ENCODE measurements at places on chromosomes 5 and 9.

GRCh38 chr5:132394667-132395259 is 25.3 kb downstream of the SLC22A5 start:
- DNase-seq = no peak

GRCh38 chr5:58717303-58718007 is 134.6 kb downstream of the RAB3C start:
- DNase-seq = no peak

DNA sequence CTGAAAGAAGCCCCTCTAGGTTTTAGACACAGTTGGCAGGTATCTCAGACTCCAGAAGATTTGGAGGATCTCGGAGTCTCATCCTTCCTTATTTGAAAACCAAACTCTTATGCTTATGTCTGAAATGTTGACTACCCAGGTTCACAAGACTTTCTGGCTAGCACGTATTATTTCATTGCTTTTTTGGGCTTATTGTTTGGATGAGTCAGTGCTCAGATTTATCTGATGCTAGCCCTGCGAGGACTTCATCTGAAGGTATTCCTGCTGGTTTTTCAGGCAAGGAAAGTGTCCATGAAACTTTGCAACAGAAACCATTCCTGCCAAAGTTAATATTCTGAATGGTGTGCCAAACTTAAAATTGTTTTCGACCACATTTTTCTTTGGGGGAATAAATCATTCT is 8.5 kb downstream of the OSTF1 start:
- DNase-seq = no peak

GRCh38 chr5:177291735-177292134 is 11.8 kb downstream of the RAB24 start:
- DNase-seq = no peak

DNA sequence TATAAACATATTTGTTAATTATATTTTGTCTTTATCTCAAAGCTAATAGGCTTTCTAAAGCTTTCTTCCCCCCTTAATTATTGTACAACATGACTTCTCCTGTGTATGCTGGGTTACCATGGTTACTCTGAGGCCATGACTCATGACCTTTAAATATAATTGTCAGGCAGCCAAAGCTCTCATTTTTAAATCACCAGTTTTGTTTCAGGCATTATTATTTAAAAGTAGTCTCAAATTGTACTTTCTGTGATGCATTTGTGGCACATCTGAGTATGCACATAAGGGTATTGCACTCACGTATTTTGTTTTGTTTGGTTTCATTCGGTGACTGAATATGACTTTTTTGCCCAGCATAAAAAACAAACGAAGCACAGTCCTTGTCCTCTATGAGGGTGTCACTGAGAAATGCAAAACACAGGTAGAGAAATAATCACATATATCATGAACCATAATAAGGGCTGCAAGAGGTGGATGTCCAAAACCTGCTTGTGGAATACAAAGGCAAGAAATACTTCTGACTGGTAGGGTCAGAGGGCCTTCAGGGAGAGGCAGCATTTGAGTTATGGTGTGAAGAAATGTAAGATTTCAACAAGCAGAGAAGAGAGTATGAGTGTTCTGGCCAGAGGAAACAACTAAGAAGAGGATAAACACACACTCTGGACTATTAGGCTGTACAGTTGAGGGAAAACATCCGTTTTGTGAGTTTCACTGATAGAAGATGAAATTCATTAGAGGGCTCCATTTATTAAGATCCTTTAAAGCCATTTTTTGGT is 2.1 kb downstream of the CCDC192 start:
- no peak for DNase-seq

- DNase-seq = no peak
These were observed 59.5 kb upstream of the TARS1 start for GRCh38 chr5:33381243-33381642.

- no peak for DNase-seq
These were observed 28.0 kb upstream of the NFIL3 start for GRCh38 chr9:91451431-91452270.

DNA sequence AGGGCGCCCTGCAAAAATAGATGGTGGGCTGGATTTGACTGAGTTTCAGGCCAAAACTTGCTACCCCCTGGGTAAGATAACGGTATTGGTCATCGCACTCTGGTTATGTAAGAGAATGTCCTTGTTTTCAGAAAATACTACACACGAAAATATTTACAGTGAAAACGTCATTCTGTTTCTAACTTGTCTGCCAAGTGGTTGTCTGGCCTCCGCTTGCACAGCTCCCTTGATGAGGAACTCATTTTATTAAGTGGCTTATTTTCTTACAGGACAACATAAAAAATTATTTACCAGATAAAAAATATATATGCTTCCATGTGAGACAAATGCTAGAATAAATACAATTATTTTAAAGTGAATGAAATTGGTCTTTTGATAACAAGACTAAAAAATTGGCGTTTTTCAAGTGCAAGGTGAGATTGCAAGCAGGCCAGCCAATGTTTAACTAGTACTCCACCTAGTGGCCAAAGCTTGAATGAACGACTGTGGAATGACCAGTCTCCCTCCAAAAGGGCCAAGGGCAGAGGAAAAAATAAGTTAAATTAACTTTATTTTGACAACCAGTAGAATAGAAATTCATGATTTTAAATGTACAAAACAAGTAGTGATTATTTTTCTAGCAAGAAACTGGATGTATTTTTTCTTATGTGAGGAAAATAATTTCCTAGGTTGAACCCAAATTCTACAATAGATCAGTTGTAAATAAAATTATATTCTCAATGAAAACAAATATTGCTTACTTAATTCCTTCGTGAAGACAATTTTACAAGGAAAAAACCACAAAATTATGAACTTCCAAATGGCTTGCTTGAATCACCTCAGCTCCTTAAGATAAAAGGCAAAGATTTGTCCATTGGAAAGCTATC is 93.2 kb downstream of the ZFAND5 start:
- DNase-seq = peak; percentile 9

DNA sequence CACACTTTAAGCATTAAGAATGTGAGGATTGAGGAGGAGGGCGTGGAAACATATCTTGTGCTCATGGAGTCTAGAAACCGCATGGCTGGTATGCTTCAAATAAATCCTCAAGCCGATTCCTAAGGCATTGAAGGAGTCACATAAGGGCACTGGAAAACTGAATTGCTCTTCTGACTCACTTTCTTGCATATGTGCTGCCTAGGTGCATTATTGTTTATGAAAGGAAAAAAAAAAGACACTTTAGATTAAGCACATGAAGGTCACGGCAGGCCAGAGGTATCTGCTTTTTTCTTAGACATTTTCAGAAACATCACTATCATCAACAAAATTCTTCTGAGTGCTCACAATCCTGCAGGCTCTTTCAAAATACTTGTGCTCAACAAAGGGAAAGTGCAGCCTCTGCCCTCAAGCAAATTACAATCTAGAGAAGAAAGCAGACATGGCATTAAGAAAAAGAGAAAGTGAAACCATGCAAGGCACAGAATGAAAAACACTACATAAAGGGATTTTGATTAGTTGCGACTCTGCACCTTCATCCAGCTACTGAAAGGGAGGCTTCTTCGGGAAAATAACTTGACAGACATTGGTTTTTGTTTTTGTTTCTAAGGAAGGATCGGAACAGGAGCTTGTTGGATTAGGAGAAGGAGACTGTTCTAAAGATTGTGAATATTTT is 2117.6 kb downstream of the MAT2B start:
- DNase-seq = no peak

GRCh38 chr9:131027048-131027871 is 18.3 kb downstream of the LAMC3 start:
- DNase-seq = no peak

- no peak for DNase-seq
These were observed 31.5 kb downstream of the VAV2 start for GRCh38 chr9:133960568-133961129.

DNA sequence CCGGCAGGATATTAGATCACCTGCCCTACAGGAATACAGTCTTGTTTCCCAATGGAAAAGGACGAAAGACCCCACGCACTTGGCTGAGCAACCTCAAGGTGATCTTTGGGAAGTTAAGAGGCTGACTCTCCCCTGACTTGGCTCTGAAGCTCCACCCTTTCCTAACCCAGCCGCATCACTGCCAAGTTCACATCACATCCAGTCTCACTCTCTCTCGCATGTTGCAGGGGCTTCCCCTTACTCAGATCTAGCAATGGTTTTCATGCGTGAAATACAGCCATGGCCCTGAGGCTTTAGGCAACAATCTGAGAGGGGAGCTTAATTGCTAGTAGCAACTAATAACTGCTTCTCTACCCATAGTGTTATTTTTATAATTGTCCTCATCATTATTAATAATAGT is 211.6 kb downstream of the DOCK8 start:
- no peak for DNase-seq

DNA sequence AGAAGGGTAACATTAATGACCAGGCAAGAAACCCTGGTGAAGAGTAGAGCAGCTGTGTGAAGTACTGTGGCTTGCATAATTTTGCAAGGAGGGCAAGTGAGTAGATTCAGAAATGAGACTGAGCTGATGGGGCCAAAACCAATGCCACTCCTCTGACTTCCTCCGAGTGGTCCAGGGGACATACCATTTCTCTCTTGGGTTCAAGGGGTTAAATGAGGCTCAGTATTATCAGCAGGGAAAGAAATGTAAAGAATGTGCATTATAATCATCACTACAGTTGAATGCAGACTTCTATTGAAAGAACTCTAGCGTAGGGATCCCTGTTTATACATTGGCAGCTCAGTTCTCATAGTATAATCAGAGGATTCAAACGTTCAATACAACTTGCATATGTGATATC is 9.9 kb downstream of the POLR3G start:
- no peak for DNase-seq

DNA sequence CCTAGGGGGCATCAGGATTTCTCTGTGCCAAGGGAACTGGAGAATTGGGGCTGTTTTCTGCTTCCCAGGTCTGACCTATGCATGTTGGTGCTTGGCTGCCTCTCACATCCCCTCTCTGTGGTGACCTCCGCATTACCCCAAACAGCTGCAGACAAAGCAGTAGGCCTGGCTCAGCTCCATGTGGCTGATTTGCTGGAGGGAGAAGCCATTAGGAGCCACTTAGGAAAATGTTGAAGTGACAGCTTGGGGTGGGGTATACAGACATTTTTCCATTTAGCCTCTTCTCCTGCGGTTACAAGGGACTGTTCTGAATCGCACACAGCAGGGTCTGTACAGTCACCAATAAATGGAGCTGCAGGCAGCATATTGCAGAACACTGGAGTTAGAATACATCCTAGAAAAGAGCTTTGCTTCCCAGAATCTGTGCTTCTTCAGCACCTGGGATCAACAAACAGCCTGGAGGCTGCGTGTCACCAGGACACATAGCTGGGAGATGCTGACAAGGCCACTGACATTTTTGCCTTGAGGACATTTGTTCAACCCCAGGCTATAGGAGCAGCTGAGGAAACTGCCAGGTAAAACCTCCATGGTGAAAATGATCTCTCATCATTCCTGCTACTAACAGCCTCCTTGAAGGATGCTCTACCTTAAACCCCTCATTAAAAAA is 335.3 kb downstream of the DIRAS2 start:
- no peak for DNase-seq

DNA sequence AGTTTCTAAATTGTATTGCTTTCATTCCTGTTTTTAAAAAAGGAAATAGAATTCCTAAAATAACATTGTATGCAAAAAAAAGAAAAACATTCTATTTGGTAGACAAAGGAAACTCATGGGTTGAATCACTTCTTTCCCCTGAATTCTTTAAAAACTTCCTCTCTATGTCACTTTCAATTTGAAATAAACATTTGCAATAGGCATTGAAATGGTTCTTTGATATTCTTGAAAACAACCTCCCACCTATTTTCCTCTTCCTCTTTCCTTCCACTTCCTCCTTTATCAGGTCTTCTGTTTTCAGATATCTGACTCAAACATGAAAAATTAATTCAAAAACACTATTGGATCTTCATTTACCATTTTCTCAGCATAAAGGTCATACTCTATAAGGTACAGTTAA is 442.0 kb upstream of the MEF2C start:
- DNase-seq = no peak

DNA sequence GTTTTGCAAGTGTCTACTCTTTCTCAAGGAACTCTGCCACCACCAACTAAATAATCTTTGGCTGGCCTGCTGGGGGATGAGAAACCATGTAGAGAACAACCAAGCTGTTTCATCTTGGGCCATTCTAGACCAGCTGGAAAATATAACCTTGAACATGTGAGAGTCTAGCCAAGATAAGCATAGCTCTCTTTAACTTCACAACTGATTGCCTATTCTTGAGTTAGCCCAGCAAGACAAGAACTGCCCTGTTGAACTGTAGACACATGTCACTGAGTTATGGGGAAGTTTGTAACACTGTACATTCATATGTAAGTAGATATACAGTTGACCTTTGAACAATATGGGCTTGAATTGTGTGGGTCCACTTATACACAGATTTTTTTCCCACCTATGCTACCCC is 44.4 kb downstream of the NUP155 start:
- DNase-seq = no peak

DNA sequence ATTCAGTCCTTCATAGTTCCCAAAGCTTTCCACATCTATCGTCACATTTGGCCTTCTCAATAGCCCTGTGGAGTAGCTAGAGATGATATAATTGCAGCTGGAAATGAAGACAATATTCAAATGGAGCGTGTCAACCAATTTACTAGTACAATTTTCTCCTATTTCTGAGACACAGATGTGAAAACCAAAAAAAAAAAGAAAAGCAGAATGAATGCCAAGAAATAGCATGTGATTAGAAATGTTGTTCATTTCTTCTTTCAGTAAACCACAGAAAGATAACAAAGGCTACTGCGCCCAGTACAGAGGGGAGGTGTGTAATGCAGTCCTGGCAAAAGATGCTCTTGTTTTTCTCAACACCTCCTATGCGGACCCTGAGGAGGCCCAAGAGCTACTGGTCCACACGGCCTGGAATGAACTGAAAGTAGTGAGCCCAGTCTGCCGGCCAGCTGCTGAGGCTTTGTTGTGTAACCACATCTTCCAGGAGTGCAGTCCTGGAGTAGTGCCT is 99.0 kb downstream of the MUSK start:
- no peak for DNase-seq

DNA sequence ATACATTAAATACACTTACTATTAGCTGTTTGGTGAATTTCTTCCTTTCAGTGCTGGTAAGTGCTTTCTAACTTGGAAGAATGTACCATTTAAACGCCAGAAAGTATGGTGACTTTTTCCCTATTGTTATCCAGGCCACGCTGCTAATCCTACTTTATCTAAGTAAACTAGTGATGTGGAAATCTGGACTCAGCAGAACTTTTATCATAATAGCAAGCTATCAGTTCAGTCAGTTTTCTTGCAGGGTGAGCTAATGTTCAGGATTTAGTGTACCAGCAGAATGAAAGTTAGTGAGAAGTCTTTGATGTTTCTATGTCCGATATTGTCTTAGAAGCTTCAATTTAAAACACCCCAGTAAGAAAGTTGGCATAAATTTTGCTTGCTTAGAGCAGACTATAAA is 72.2 kb downstream of the HSD17B4 start:
- DNase-seq = no peak

GRCh38 chr5:78269088-78269703 is 25.3 kb downstream of the AP3B1 start:
- DNase-seq = no peak

Measured in stimulated activated CD4-positive, alpha-beta T cell treated with anti-CD3 and anti-CD28 coated beads, TNF-alpha, amount 100 ng/mL, for 24 hours (primary cell).